Foreskin fibroblast (primary cell): ENCODE measurements at places on chromosomes 13 and 19.
A peak's percentile ranks its signal among the peaks of the same experiment; 100 is the strongest.

GRCh38 chr13:34731486-34731885 is 210.6 kb upstream of the NBEA start:
- no peak for DNase-seq

GRCh38 chr19:1811942-1812425 is at the start of gene ATP8B3:
TSS of gene ATP8B3 (minus strand) at chr19:1812276. CDS start at chr19:1811736, 540 bp downstream.
- no peak for DNase-seq

- no peak for DNase-seq
Observed at GRCh38 chr19:50897612-50898011, 13.6 kb downstream of the KLK4 start.

DNA sequence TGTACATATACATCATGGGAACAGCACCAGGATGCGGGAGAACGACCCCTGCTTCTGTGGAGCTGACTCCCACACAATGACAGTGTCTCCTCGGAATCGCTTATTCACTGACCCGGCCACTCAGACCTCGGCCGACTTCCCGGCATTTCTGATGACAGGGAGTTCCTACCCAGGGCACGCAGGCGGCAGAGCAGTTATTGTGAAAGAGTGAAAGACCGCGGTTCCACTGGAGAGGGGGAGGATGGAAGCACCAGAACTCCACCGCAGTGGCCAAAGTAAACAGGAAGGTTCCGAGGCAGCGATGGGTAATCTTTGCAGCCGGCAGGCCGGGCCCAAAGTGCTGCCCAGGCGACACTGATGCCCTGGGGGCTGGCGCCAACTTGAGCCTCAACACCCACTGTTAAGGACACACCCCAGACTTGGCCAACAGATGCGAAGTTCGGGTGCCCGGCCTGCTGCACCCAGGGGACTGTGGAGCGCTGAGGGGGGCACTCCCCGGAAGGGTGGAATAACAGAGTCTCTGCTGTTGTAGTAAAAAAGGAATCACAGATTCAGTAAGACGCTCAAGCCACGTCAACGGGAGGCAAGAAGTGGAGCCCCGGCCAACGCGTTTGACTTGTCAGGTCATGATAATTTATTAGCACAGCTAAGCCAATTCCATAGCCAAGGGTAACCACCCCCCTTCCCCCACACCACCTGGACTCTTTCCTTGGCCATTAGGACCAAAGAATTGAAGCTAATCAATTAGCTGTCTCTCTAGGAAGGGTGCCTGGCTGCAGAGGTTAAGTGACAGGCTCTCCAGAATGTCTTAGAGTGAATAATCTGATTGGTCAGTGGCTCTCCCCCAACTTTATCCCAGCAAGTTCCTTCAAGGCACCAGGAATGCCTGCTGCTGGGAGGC is 5.8 kb downstream of the MLLT1 start:
- DNase-seq, result peak; percentile 95

GRCh38 chr19:28014615-28015405 is 1198.1 kb downstream of the UQCRFS1 start:
- DNase-seq, result no peak

GRCh38 chr13:72317346-72318109 is 409.9 kb downstream of the MZT1 start:
- DNase-seq, result no peak
